ENCODE measurements at places on chromosomes 2 and 18. TPM values are rescaled to one million over a fixed set of nuclear protein-coding genes. Genes with fewer than 3 reads are reported as not detected.

CLEC4F gene
- 0.79 TPM for total RNA-seq

TEX44 gene
- total RNA-seq, result 84.4 TPM

CABYR gene
- 169 TPM for total RNA-seq

MGAT4A gene
- total RNA-seq, result 13.8 TPM

ATP6V1B1 gene
- total RNA-seq, result 1.7 TPM

ABHD1 gene
- 76.4 TPM for total RNA-seq

- no peaks in the 10 kb centered on the region for H3K27me3 ChIP-seq
- peak overlapping the region; percentile 71 for H3K4me3 ChIP-seq
- H3K4me1 ChIP-seq, result peaks cover 12% of the 10 kb centered on the region
- no peak for DNase-seq
- H3K27ac ChIP-seq, result peak overlapping the region; percentile 87
- no peaks in the 10 kb centered on the region for H3K36me3 ChIP-seq
These were observed 679 bp upstream of the WDR75 start for GRCh38 chr2:189440644-189440946.

DNA sequence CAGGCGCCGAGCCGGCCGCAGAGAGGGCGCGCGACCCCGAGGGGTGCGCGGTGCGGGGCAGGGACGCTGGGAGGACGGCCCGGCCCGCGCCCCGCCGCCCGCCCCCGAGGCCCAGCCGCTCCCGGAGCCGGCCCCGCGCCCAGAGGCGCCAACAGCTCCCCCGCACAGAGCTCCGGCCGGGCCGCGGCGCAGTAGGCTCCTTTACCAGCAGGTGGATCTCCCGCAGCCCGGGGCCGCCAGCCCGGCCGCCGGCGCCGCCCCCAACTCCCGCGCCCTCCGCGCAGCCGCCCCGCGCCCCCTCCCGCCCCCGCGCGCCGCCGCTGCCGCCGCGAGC lies 258 bp downstream of the MGAT4A start:
- H3K27ac ChIP-seq, result peak overlapping the region; percentile 42
- H3K4me3 ChIP-seq, result peak overlapping the region; percentile 71
- no peaks in the 10 kb centered on the region for H3K27me3 ChIP-seq
- peak; percentile 58 for DNase-seq
- peaks cover 9% of the 10 kb centered on the region for H3K4me1 ChIP-seq

GRCh38 chr18:500632-501405 lies at the start of gene COLEC12:
TSS of gene COLEC12 (minus strand) at chr18:500701. CDS start at chr18:500514, 187 bp downstream.
- H3K27ac ChIP-seq, result peak within 1 kb of the TSS; percentile 66
- H3K36me3 ChIP-seq, result no peaks in the 10 kb centered on the region
- H3K4me1 ChIP-seq, result peaks cover 12% of the 10 kb centered on the region
- peak; percentile 46 for DNase-seq

DNA sequence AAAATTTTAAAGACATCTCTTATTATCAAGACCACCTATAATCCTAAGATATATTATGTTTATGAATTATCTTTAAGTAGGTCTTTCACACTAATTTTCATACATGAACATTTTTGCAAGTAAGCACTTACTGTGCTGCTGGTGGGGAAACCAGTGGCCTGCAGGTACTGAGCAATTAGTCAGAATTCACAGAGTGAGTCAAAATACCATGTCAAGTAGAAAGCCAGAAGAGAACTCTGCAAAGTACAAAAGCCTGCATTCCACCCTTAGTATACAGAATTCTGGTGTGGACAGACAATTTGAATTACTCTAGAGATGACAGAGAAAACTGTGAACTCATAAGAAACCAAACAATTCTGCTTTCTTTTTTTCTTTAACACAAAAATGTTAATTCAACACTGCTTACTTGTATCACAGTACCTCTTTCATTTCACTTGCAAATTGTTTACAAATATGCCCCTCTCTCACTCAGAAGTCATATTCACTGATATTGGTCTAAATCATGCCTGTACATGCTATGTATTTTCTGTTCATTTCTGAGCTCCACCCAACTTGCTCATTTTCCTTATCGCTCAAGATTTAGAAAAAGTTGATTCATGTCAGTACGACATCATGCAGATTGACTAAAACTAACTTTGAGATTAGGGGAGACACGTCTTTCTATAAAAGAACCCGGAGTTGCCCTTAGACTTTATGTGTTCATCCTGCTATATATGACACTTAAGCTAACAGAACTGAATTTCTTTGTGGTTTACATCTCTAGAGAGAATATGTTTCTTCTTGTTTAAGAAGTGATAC lies 182.9 kb downstream of the IKZF2 start:
- H3K4me3 ChIP-seq, result no peak overlapping the region
- no peaks in the 10 kb centered on the region for H3K27me3 ChIP-seq
- no peaks in the 10 kb centered on the region for H3K4me1 ChIP-seq
- no peak for DNase-seq

GRCh38 chr2:186445506-186445905 lies 40.6 kb upstream of the ZC3H15 start:
- H3K27ac ChIP-seq, result no peak overlapping the region
- H3K4me1 ChIP-seq, result no peaks in the 10 kb centered on the region
- H3K27me3 ChIP-seq, result no peaks in the 10 kb centered on the region
- H3K36me3 ChIP-seq, result no peaks in the 10 kb centered on the region
- no peak overlapping the region for H3K4me3 ChIP-seq

- H3K4me1 ChIP-seq, result no peaks in the 10 kb centered on the region
- H3K36me3 ChIP-seq, result no peaks in the 10 kb centered on the region
- H3K27me3 ChIP-seq, result no peaks in the 10 kb centered on the region
These were observed 159.3 kb upstream of the RND3 start for GRCh38 chr2:150646746-150647145.

DNA sequence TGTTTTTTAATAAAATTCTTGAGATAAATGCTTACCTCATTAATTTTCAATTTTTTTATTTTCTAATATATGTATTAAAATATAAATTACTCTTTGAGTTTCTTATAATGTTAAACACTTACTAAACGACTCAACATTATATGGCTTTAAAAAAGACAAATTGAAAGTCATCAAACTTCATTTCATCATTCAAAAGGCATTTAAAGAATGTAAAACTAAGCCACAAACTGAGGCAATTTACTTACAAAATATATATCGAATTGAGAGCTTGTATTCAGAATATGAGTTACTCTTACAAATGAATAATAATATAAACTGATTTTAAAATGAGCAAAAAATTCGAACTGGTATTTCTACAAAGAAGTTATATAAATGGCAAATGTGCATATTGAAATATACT lies 1262.2 kb upstream of the PIK3C3 start:
- H3K27ac ChIP-seq, result no peak overlapping the region
- no peak for DNase-seq
- no peaks in the 10 kb centered on the region for H3K36me3 ChIP-seq
- H3K4me3 ChIP-seq, result no peak overlapping the region

DNA sequence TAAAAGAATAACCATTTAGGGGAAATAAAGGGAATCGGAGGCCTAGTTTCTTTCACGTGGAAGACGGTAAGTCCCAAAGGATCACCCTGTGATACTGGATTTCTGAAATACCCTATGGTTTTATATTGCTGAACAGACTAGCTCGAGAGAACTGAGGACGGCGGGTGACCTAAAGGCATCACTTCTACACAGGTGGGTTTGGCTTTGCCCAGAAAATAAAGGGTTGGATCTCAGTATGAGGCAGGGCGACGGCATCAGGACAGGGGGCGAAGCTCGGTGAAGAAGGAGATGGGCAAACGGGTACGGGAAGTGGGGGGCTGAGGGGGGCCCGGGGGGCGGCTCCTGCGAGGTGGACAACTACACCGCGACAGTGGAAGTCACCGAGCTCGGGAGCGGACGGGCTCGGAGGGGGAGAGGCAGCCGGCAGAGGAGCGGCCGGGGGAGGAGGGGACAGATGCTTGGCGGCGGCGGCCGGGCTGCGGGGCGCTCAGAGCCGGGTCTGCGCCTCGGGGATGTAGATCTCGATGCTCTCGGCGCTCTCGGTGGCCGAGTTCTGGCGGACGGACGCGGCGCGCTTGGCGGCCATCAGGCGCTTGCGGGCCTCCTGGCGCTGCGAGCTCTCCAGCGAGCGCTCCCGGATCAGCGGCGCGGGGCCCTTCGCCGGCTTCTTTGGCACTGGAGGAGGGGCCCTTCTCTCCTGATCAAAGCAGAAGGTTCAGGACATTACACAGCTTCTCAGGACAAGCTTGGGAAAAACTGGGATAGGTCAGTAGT lies 48.9 kb downstream of the TGIF1 start:
- H3K4me1 ChIP-seq, result peaks cover 11% of the 10 kb centered on the region
- peak; percentile 55 for DNase-seq
- H3K27me3 ChIP-seq, result no peaks in the 10 kb centered on the region

- no peaks in the 10 kb centered on the region for H3K4me1 ChIP-seq
- H3K27me3 ChIP-seq, result no peaks in the 10 kb centered on the region
- no peak for DNase-seq
- no peak overlapping the region for H3K4me3 ChIP-seq
- H3K36me3 ChIP-seq, result no peaks in the 10 kb centered on the region
These were observed 31.0 kb downstream of the VAPA start for GRCh38 chr18:9944805-9945204.

DNA sequence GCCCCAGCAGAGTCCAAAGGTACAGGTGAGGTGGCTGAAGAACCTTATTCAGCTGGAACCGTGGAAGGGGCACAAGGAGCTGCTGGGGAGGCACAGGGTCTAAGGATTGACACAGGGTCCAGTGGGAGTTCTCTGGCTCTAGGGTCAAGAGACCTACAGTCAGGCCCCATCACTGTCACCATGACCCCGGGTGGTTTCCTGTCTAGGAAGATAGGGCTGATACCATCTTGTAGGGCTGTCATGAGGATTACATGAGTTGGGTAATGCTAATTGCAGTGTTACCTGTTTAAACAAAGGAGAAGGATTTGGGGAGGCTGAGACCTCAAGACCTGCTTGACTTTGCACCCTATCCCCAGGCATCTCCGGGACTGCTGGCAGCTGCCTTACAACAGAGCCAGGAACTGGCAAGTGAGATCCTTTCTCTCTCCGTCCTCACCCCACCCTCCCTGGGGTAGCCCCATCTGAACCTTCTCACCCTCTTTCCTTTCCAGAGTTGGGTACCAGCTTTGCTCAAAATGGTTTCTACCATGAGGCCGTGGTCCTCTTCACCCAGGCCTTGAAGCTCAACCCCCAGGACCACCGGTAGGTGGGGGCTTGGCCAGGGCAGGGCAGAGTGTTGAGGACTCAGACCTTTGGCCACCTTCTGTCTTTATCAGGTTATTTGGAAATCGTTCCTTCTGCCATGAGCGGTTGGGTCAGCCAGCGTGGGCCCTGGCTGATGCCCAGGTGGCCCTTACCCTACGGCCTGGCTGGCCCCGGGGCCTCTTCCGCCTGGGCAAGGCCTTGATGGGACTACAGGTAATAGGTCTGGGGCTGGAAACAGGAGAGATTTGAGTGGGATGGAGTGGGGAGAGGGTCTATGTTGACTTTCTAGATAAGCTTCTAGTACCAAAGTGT lies 7.5 kb downstream of the LBX2 start:
- no peaks in the 10 kb centered on the region for H3K27me3 ChIP-seq
- no peak overlapping the region for H3K27ac ChIP-seq
- H3K36me3 ChIP-seq, result no peaks in the 10 kb centered on the region
- no peaks in the 10 kb centered on the region for H3K4me1 ChIP-seq
- H3K4me3 ChIP-seq, result no peak overlapping the region

DNA sequence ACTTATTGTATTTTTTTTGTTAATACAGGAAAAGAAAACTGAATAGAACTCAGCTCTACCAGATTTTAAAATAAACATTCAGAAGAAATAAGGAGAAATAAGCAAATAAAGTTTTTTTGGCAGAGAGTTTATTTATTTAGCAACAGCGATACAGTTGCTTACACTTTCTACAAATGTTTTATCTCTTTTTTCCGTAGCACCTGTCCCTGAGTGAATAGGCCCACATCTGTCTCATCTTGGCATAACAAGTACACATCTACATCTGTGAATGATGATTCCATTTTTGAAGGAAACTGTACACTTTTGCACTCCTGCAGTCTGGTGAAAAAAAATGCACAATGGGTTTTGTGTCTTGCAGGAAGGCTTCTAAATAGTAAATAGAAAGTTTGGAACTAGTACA lies 783.6 kb upstream of the ZEB2 start:
- H3K27me3 ChIP-seq, result no peaks in the 10 kb centered on the region
- no peak overlapping the region for H3K4me3 ChIP-seq
- no peaks in the 10 kb centered on the region for H3K36me3 ChIP-seq
- no peaks in the 10 kb centered on the region for H3K4me1 ChIP-seq

DNA sequence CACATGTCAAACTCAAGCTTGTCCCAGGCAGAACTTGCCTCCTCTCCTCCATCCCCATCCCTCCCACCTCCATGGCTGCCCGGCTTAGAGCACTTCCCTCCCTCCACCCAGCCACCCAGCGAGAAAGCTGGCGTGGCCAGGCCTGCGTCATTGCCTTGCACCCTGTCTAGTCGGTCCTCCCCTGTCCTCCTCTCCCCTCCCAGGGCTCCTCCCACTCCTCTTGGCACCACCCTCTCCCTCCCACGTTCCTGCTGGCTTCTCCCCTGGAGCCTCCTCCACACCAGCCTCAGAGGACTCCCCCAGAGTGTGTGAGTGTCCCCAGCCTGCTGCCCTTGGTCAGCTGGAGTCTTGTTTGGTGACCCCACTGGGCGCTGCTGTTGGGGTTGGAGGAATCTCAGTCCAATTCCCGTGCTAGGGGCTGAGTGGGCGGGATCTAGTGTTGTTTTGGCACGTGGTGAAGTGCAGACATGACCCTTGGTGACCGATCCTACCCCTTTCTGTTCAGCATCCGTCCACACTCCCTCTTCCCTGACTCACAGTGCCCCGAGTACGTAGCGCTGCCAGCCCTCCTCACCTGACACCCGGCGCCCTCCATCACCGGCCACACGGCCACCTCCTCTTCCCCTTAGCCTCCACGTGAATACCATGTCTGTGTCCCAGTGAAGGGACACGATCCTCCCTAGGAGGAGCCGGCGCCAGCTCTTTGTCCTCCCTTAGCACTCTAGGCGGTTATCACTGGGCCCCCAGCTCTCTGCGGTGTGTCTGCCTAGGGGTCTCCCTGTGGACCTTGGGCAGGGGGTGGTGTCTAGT lies 41.4 kb downstream of the ATP6V1C2 start:
- H3K4me3 ChIP-seq, result no peak overlapping the region
- H3K27ac ChIP-seq, result no peak overlapping the region
- H3K27me3 ChIP-seq, result no peaks in the 10 kb centered on the region
- no peaks in the 10 kb centered on the region for H3K4me1 ChIP-seq

GRCh38 chr2:237660381-237660900 lies 33.1 kb downstream of the LRRFIP1 start:
- H3K27ac ChIP-seq, result no peak overlapping the region
- no peak for DNase-seq
- H3K27me3 ChIP-seq, result no peaks in the 10 kb centered on the region
- no peak overlapping the region for H3K4me3 ChIP-seq

- H3K36me3 ChIP-seq, result no peaks in the 10 kb centered on the region
- no peaks in the 10 kb centered on the region for H3K27me3 ChIP-seq
- no peak overlapping the region for H3K27ac ChIP-seq
- DNase-seq, result no peak
These were observed 111.4 kb downstream of the NBAS start for GRCh38 chr2:15449556-15450236.

DNA sequence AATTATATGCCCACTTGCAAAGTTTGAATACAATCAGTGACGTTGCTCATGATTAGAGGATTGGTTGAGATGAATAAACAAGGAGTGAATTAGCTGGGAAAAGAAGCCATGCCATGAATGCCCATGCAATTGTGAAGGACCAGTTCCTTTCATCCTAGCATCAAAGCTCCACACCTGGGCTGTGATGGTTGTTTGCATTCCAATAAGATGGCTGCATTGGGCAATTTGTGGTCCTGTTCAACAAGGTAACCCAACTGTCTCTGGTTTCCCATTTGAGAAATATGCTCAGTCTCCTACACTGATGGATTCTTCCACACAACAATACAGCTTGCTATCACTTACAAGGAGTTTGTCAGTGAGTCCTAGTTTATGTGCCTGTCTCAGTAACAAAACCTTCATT lies 550.2 kb downstream of the STK39 start:
- no peak for DNase-seq
- H3K27me3 ChIP-seq, result no peaks in the 10 kb centered on the region
- H3K4me3 ChIP-seq, result no peak overlapping the region

- DNase-seq, result no peak
- no peak overlapping the region for H3K27ac ChIP-seq
- H3K27me3 ChIP-seq, result no peaks in the 10 kb centered on the region
- no peaks in the 10 kb centered on the region for H3K36me3 ChIP-seq
- no peaks in the 10 kb centered on the region for H3K4me1 ChIP-seq
These were observed 10.8 kb downstream of the YPEL5 start for GRCh38 chr2:30157616-30158015.

Measured in testis (tissue), 5 donors.